Spinal cord (tissue), 10 donors: ENCODE measurements at places on chromosomes 5 and 9.

- no peak for DNase-seq
Measured at GRCh38 chr5:126988021-126988569, 42.3 kb downstream of the MARCHF3 start.

GRCh38 chr9:127660886-127661741 is 45.7 kb upstream of the CFAP157 start:
- peak; percentile 11 for DNase-seq

DNA sequence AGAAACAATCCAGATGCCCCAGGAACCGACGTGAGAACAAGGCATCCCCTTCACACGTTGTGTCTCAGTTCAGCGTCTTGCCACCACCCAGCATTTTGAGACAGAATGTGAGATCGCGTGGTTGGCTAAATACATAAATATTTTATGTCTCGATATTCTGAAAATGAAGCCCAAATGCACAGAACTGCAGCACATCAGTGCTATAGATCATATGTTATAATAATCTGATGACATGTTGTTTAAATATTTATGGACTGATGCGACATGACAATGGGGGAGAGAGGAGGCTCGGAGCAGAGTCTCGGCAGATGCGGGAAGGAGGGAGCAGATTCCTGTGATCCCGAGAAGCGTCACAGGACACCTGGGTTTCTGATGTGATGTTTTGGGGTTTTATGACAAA is 10.9 kb downstream of the NEK6 start:
- DNase-seq: peak; percentile 45

DNA sequence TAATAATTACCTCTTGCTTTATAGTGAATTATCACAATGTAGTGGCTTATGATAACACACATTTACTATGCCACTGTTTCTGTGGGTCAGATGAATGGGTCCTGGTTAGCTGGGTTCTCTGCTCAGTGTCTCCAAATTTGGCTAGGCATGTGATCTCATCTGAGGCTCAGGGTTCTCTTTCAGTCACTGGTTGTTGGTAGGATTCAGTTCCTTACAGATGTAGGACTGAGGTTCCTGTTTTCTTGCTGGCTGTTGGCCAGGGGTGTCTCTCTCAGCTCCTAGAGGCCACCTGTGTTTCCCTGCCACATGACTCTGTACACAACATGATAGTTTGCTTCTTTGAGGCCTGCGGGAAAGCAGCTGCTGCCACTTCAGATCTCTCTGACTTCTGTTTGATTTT is 7.1 kb downstream of the NFX1 start:
- DNase-seq: no peak
